ENCODE measurements at places on chromosomes 4 and X. TPM values are rescaled to one million over a fixed set of nuclear protein-coding genes. Genes with fewer than 3 reads are reported as not detected.

DNA sequence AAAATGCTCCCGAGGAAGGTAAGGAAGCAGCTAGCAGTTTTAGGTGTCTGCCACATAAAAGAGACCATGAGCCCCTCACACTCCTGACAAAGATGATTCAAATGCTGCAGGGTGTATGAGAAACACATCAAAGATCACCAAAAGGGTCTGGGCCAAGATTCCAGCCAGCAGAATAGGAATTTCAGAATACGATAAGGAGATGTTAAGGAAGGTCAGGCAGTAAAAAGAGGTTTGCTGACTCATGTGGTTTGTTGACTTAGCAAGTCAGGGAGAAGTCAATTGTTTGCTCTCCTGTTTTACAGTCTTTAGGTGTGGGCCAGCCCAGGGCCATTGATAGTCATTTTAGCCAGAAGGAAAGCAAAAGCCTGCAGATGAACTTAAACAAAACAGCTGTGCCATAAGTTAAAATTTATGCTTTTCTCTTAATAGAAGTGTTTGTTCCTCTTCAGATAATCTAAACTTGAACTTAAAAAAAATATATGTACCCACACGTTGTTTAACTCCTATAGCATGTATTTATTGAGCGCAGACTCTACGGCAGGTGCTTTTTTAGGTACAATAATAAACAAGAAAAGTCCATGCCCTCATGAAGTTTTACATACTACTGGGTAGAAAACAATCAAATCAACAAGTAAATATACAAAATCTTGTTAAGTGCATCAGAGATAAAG lies 115.6 kb downstream of the CAMK2D start:
- no peak for DNase-seq

GRCh38 chrX:63436865-63437264 lies 85.7 kb upstream of the SPIN4 start:
- no peak for DNase-seq

Gene HSPA4L
- total RNA-seq = 14.0 TPM

DNA sequence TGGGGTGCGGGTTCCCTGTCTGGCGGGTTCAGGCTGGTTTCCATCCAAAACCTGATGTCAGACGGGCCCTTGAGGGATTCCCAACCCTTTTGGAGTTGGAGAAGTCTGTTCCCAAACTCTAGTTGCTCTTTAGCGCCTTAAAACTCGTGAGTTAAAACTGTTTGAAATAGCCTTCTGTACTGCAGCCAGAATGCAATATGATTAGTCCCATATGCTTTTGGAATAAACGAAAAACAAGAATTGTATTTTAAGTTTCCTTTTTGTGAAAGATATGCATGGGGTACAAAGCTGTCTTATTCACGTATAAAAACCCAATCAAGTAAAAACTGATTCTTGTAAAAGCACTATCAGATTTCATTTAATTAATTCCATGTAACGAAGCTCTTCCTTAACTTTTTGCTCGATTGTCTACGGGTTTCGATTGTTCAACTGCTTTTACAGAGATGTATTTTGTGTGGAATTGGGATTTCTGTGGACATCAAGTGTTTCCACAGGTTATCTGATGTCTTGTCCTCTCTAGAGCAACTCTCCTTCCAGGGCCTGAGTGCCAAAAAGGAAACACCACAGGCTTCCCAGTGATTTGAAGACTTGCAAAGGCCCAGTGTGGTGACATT lies 49.5 kb downstream of the CLDN34 start:
- DNase-seq = no peak

DNA sequence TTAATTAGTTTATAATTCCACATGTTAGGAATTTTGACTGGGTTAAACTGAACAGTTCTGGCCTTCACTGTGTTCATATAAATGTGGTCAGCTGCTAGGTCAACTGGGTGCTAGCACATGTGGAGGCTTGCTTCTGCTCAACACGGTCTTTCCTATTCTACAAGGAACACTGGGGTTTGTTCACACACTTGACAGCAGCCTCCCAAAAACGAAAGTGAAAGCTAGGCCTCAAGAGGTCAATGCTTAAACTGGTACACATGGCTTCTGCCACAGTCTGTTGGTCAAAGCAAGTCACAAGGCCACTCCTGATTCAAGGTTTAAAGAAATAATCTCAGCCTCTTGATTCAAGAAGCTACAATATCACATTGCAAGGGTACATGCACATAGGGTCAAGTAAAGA lies 126.5 kb downstream of the QDPR start:
- DNase-seq = no peak

Data from G401 (cell line).